ENCODE measurements at places on chromosomes 1 and 21.

DNA sequence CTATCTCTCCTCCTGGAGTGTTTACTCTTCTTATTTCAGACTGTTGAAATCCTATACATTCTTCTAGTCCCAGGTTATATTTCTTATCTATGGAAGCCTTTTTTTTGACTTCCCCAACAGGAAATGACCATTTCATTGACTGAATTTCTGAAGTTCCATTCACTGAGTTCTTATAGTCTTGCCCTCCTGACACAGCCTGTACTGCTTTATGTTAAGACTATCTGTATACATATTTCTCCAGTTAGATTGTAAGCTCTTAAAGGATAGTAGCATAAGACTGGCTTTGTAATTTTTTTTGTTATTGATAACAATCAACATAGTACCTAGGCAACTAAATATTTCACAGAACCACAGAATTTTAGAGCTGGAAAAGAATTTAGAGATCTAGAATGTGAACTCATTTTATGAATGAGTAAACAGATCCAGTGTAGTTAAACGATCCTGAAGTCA lies 14.9 kb upstream of the MACF1 start:
- DNase-seq = no peak

DNA sequence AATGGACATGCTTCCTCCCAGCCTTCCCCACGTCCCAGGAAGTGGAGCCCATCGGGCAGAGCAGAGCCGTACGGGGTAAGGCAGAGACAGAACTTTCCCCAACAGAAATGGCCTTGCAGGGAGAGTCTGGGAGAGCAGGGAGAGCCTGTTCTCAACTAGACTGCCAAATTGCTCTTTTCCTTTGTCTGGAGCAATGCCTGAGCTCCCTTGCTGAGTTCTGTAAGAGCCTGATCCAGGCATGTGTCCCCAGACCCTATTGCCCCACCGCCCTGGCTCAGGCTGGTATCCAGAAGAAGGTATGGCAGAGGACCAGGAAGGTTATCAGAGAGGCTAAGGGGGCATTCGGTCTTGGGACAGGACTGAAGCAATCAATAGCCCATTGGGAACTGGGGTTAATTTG lies 79.9 kb downstream of the TMEM53 start:
- no peak for DNase-seq

GRCh38 chr1:33985656-33986055 lies 121.8 kb downstream of the HMGB4 start:
- no peak for DNase-seq

DNA sequence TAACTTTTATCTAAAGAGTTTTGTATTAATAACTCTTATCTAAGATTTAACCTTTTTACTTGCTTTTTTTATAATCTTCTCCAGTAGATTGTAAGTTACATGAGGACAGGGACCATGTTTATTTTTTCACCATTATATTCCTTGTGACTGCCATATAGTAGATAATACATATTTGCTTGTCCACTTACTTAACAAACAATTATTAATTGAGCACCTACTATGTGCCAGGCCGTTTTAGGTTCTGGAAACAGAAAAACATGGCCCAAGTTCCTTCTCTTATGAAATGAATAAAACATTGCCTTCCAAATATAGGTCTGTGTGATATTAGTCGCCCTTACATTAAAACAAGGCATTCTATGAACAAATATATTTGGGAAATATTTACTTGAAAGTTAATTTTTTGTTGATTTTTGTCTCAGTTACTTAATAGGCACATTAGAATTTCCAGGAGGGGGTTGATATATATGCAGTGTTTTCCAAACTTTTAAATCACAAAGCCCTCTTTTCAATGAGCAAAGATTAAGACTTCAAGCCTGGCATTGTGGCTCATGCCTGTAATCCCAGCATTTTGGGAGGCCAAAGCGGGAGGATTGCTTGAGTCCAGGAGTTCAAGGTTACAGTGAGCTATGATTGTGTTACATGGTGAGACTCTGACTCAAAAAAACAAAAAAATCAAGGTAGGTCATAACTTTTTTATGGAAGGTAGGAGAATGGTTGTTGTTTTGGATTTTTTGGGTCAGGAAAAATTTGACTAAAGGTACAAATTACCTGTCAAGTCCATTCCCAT lies 22.7 kb downstream of the CDKN2C start:
- DNase-seq = no peak

- no peak for DNase-seq
Observed at GRCh38 chr1:224430511-224431113, 4.0 kb downstream of the WDR26 start.

GRCh38 chr1:46575778-46576177 lies 24.3 kb upstream of the KNCN start:
- DNase-seq = no peak

GRCh38 chr1:229381234-229381633 lies 38.4 kb upstream of the CCSAP start:
- no peak for DNase-seq

DNA sequence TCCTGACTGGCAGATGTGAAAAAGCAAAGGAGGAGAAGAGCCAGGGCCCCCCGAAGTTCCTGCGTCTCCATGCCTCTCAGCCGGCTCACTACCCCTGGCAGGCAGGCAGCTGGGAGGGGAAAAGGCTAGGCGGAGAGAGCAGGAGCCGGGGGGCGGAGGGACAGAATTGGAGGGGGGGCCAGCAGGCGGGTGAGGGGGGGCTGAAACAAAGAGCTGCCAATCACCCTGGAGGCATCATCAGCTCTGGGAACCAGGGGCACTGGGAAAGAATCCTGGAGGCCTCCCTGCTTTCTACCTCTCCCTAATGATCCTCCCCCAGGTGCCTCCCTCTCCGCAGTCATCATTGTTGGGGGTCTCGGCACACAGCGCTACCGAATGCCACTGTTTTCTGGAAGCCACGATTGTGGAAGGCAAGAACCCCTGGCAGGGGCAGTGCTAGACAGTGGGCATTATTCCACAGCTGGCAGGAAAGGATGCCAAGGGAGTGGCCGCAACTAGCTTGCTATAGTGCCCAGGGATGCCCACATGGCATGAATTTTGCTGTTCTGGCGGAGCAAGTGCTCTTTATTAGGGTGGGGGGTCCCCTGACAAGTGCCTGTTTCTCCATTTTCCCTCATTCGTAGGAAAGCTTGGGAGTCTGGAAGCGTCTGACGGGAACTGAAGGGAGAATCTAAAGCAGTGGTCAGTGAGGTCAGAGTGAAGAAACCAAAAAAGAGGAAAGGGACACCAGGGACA lies at the start of gene THBS3:
THBS3 (minus strand) TSS at position 92 of the 735 bp plus-strand sequence; CDS start at position 71, 21 bp downstream.
- DNase-seq = no peak

GRCh38 chr1:41387667-41388091 lies 26.4 kb downstream of the FOXO6 start:
- DNase-seq = no peak

- DNase-seq = no peak
Observed at GRCh38 chr21:44480200-44481053, 25.1 kb downstream of the LRRC3 start.

DNA sequence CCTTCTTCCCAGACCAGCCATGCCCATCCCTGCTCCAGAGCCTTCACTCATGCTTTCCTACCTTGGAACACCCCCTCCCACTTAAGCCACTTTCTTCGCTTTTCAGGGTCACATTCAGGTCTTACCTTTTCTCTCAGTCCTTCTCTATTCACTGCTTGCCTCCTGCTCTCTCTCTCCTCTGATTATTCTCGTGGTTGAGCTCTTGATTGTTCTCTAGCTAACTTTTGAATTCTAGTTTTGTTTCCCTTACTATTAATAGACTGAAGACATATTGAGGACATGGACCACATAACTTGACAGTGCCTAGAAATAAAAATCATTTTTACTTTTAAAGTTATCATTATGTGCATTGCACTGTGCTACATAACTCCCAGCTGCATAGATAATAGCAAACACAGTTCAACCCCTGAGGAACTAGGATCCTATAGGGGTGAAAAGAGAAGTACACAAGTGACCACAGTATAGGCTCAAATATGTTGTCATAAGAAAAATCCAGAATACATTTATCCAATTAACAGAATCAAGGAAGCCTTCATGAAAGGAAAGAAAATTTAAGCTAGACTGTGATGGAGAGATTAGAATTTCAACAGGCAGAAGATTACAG lies 21.5 kb downstream of the INSL5 start:
- no peak for DNase-seq

GRCh38 chr1:50492142-50492541 lies 68.9 kb upstream of the DMRTA2 start:
- DNase-seq = no peak

DNA sequence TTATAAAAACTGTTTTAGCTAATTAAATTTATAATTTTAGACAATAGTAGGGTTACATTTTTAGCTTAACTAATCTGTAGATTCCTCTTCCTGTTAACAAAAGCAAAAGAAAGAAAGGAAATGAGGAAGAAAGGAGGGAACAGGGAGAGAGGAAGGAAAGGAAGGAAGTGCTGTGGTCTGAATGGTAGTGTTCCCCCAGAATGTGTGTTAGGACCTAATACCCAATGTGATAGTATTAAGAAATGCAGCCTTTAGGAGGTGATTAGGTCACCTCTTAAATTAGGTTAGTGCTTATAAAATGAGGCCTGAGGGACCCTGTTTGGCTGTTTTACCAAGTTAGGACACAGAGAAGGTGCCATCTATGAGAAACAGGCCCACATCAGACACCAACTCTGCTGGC lies 136.9 kb upstream of the SAMSN1 start:
- no peak for DNase-seq

- no peak for DNase-seq
Observed at GRCh38 chr1:30023339-30024022, 699.9 kb downstream of the MATN1 start.

- no peak for DNase-seq
Observed at GRCh38 chr1:201268604-201269151, 14.6 kb upstream of the PKP1 start.

GRCh38 chr1:18289597-18289996 lies 182.0 kb downstream of the IGSF21 start:
- no peak for DNase-seq

- DNase-seq = no peak
Observed at GRCh38 chr1:224042557-224043118, 71.3 kb upstream of the FBXO28 start.

GRCh38 chr1:155169541-155169940 lies 3.6 kb downstream of the KRTCAP2 start:
- DNase-seq = no peak
